ENCODE measurements at places on chromosomes 5 and 9.

DNA sequence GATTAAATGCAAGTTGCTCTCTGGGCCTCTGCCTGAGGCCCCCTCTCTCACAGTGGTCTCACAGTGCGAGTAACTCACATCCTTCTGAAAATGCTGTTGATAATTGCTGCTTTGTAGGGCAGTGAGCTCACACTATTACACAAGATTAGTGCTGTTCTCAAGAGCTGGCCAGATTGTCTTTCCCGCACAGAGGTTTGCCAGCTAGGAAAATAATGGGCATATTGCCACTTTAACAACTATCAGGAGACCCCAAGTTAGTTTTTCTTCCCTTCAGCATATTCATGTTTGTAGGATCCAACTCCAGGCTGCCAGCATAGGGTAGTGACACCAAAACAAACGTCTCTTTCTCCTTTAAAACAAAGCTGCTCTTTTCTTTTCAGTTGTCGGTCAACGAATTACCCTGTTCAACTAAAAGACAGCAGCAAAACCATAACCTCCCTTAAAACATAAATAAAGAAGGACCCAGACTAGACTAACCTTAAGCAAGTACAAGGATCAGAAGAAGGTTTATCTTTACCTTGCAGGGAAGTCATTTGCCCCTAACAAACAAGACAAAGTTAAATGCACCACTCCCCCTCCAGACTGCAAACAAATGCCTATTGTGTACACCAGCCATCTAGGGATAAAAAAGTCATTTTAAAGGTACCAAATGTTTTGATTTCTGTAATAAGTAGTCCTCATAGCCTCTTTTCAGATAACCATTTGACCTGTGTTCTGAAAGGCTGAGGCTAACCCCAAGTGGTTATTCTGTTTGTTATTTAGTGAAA, 91.4 kb downstream of the VCAN start:
- peak; percentile 41 for DNase-seq

GRCh38 chr5:180590543-180591310, 572 bp downstream of the SCGB3A1 start:
- no peak for DNase-seq

DNA sequence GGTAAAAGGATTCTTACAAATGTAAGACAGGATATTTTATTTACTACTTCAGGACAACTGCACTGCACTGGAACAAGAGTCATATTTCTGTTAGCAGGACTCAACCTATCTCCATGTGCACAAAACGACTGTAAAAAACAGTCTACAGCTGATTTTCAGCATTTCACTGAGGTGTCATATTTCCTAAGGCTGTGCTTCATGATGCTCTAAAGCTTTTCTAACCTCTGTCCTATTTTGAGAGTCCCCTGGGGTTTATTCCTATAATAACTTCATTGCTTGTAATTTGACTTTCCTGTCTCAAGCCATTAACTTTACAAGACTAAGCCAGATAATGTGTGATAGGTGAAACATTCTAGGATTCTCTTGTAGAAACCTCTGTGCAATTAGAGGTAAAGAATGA, 472.3 kb downstream of the HINT1 start:
- no peak for DNase-seq

DNA sequence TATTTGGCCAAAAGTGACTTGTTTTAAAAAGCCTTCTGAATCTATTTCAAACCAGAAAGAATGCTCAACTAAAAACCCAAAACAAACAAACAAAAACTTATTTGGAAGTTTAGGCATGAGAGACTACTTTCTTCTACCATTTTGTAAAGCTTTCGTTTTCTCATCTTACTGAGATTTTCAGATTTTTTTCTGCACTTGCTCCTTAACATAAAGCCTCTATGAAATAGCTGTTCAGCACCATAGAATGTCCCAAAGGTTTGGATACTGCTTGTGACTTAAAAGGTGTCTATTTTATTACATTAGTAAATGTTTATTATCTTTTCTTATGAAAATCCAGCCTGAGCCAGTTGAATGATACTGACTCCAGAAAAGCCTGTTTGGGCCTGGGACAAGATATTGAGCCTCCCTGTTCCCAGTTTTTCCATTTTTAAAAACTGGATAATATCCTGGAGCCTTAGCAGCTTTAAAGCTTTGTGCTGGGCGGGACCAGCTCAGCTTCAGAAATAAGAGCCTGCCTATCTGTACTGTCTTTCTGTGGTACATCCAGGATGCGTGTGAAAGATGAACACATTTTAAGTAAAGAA, 292.6 kb downstream of the ZSWIM6 start:
- DNase-seq: no peak

- no peak for DNase-seq
These were observed 71.7 kb downstream of the OR2K2 start for GRCh38 chr9:111258209-111258874.

- DNase-seq: no peak
These were observed 154.1 kb downstream of the OSTF1 start for GRCh38 chr9:75242426-75242825.

- no peak for DNase-seq
These were observed 3.7 kb downstream of the GRM6 start for GRCh38 chr5:178991190-178992145.

- DNase-seq: peak; percentile 27
These were observed 40.8 kb downstream of the SHC3 start for GRCh38 chr9:89137542-89138462.

- no peak for DNase-seq
These were observed 588.1 kb upstream of the MEF2C start for GRCh38 chr5:89471115-89471514.

GRCh38 chr5:179568721-179569120, 18.4 kb downstream of the RUFY1 start:
- DNase-seq: no peak

- no peak for DNase-seq
These were observed 16.7 kb downstream of the SLC28A3 start for GRCh38 chr9:84323858-84324257.

DNA sequence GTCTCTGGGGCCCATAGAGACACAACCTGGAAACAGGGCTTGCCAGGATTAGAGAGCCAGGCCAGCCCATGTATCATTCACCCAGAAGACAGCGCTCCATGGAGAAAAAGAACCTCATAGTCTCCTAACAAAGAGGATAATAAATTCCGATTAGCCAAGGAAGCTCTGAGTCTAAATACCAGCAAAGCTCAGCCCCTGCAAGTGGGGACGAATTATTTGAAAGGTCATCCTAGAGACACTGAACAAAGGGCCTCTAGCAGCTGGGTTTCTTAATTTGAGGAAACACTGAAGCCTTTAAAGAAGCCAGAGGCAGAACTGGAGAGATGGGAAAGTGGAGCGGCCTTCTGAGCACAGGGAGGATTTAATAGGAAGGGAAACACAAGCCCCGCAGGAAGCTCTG, 287.1 kb upstream of the ZNF462 start:
- DNase-seq: peak; percentile 32

- no peak for DNase-seq
These were observed 28.6 kb upstream of the IL13 start for GRCh38 chr5:132629230-132629944.

DNA sequence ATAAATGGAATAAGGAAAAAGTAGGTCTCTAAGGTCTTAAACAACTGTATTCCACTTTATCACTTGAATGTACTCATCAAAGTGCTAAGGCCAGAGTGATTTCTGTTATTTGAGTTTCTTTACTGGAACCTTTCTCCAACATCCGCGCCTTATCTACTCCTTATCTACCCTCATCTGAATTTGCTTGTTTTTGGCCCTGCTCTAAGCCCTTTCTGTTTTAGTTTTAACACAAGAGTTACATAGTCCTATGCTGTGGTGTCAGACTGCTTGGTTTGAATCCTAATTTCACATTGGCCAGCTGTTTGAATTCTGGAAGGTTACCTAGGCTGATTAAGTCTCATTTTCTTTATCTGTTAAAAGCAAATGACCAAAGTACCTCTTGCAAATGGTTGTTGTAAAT, 128.3 kb downstream of the PCSK5 start:
- no peak for DNase-seq

- no peak for DNase-seq
These were observed 417.0 kb upstream of the ADAMTSL1 start for GRCh38 chr9:18056993-18057369.

GRCh38 chr9:112044186-112044585, 130.9 kb downstream of the SUSD1 start:
- no peak for DNase-seq

DNA sequence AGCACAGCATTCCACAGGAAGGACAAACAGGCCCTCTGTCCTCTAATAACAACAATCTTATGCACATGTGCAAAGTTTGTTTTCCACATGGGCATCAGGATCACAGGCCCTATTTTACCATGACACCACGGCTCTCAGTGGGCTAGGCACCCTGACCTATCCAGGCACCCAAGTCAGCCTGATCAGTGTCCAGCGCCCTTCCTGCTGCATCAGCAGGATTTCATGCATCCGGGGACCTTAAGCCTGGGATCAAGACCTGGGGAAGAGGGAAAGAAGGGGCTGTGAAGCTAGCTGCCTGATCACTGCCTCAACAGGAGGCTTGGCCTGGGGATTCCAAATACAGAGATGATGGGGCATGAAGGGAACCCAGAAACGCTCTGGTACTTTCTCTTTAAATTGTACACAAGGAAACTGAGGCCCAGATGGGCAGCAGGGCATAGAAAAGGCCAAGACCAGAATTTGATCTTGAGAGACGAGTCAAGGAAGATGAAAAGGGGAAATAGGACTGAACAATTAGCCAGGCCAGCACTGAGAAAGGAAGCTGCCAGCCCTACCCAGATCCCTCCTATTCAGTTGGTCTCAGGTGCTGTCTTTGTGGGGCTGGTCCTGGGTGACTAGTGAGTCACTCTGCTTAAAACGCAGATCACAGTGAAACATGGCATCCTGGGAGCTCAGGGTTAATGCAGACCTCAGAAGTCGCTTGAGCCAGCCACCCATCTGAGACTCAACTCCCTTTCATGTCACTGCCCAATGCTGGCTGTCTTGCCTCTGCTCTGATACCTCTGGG, 57.9 kb downstream of the SHB start:
- no peak for DNase-seq

DNA sequence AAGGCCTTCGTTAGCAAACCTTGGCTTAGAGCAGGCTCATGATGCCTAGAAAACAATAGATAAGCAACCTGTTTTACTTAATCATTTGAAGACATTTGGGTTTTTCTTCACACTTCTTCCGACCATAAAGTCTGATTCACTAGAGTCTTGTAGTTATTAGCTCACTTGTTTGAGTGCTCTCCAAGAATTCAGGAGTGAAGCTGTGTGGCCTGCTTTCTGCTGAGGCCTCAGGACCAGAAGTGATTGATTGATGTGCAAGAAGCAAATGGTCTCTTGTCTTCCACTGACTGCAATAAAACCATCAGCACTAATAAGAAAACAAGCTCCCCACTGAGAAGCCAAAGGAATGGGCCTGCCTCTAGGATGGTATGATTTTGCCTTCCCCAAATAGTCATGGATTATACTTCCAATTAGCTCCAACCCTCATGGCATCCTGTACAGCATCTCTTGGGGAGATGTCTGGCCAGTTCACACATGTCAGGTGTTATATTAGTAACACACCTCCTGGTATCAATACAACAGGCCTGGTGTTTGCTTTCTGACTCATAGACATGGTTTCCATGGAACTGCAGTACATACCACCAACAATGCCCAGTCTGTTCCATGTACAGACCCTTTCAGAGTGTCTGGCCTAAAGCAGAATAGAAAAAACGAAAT, 317.6 kb downstream of the CWC27 start:
- no peak for DNase-seq

DNA sequence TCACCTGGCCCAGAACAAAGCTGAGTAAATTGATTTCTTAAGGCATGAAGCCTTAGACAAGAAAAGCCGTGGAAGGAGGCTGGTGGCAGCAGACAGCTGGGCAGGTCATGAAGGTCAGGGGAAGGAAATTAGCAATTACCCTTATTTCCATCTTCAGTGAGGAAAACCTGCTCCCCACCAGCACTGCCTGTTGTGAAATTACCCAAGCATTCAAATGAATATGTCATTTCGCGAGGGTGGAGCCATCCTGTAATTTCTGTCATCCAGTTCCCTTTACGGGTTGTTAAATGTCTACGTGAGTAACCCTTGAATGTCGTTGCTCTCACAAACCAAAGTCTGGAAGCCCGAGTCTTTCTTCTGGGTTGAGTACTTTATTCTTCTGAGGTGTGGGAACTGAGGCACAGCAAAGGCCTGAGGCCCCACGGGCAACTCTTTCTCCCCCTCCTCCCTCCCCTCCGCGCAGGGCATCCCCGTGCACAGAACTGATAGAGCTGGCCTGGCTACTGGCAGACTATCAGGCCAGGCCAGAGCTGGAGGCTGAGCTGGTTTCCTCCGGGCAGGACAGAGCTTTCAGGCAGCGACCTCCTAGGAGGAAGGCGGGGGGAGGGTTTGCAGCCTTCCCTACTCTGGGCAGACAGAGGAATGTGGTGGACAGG, 22.0 kb upstream of the AK3 start:
- DNase-seq: peak; percentile 43

DNA sequence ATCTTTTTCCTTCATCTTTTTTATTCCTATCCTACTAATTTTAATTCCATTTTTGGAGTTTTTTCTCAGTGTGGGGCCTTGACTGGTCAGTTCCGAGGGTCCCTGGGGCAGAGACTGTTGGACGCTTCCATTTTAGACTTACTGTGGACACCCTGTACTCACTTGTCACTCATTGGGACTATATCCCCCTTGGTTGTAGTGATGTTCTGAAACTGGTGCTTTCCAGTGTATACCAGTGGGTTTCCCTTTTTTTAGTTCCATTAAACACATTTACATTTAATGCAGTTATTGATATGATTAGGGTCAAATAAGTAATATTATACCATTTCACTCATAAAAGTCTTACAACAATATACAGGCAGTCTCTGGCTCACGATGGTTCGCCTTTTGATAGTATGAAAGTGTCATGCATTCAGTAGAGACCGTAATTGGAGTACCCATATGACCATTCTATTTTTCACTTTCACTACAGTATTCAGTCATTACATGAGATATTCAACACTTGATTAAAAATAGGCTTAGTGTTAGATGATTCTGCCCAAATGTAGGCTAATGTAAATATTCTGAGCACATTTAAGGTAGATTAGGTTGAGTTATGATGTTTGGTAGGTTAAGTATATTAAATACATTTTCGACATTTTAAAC, 46.0 kb downstream of the CNOT6 start:
- no peak for DNase-seq

DNA sequence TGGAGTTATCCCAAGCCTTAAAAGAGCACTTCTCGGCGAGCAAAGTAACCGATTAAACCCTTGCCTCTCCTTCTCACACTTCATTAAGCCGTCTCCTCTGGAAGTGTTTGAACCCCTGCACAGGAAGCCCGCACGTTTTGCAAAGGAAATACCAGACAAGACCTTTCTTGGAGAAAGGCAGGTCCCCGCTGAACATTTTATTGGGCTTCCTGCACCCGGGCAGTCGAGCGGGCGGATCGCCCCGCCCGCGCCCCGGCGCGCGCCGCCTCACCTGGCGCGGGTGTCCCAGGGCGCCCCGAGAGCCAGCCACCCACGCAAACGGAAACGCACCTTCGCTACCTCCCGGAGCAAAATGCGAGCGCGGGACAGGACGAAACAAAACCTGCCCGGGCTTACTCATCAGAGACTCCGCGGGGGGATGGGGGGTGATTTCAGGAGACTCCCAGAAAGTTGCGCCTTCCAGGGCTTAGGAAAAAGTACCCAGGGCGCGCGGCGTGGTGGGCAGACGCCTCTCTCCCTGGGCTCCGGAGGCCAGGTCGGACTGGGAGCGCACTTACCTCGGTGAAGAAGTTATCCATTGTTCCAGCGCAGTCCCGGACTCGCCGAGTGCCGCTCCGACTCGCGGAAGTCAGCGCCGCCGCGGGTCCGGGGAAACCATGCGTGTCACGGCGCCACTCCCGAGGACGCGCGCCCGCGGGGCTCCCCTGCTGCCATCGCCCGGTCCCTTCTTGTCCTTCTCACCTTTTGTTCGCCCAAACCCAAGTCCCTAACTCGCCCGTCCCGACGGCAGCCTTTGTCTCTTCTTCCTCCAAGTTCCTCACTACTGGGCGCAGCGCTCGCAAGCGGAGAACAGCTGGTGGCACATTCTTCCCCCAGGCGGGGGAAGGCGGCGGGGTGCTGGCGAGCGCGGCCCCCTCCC, 598 bp downstream of the MYO10 start:
- DNase-seq: no peak

Measured in right hindlimb (tissue), 1 donor.